ENCODE measurements at places on chromosomes 16 and 17.

GRCh38 chr17:47725446-47726111, 7.5 kb upstream of the TBX21 start:
- no peak for DNase-seq

GRCh38 chr16:84497418-84498222, 6.8 kb downstream of the MEAK7 start:
- DNase-seq, result no peak

GRCh38 chr16:14232106-14232864, 161.2 kb downstream of the MRTFB start:
- DNase-seq, result no peak

- DNase-seq, result no peak
These were observed 21.4 kb upstream of the NF1 start for GRCh38 chr17:31073411-31073810.

GRCh38 chr17:7886227-7887037, 2.2 kb upstream of the CHD3 start:
- DNase-seq, result no peak

- DNase-seq, result no peak
These were observed at the start of gene TMC6 for GRCh38 chr17:78128551-78129350. TSS of gene TMC6 (minus strand) at chr17:78128755. CDS start at chr17:78126832, 1,923 bp downstream.

GRCh38 chr16:83437036-83437435, 370.7 kb upstream of the HSBP1 start:
- DNase-seq, result no peak

DNA sequence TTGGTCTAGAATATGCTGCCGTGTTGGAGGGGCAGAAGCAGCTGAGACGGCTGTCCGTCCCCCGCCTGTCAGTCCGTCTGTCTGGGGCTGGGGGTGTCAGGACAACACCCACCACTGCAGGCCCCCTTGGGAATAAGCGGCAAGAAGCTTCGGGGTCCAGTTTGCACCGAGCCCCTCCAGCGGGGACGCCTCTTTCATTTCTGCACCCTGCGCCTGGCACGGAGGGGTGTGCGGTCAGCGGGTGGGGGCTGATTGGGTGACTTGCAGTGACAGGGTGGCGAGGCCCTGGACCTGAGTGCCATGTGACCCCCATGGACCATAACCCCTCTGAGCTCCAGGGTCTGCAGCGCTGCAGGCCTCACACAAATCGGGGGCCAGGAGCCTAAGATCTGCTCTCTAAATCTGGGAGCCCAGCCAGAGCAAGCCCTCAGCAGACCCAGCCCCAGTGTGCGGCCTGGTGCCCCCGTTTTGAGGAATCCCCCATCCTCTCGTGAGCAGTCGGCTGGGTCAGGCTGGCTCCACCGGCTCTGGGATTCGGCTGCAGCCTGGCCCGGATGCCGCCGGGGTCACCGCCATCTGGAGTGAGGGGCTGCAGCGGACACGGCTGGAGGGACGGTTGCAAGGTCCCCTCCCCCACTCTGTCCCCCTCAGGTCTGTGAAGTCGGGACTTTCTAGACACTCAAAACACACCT, 8.3 kb downstream of the CBFA2T3 start:
- no peak for DNase-seq

GRCh38 chr17:32348483-32348800, 1.5 kb upstream of the ZNF207 start:
- DNase-seq, result no peak

DNA sequence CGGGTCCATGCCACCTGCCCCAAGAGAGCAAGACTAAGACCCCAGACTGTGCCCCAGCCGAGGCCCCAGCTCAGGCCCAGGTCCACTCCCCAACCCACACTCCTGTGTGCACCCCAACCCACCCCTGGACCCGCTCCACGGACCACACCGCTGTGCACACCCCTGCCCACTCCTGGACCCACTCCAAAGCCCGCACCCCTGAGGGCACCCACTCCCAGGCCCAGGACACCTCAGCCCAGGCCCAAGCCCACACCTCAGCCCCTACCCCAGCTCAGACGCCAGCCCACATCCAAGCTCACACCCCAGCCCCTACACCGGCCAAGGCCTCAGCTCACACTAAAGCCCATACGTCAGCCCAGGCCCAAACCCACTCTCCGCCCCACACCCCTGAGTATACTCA, 1.1 kb downstream of the SPEM3 start:
- no peak for DNase-seq

DNA sequence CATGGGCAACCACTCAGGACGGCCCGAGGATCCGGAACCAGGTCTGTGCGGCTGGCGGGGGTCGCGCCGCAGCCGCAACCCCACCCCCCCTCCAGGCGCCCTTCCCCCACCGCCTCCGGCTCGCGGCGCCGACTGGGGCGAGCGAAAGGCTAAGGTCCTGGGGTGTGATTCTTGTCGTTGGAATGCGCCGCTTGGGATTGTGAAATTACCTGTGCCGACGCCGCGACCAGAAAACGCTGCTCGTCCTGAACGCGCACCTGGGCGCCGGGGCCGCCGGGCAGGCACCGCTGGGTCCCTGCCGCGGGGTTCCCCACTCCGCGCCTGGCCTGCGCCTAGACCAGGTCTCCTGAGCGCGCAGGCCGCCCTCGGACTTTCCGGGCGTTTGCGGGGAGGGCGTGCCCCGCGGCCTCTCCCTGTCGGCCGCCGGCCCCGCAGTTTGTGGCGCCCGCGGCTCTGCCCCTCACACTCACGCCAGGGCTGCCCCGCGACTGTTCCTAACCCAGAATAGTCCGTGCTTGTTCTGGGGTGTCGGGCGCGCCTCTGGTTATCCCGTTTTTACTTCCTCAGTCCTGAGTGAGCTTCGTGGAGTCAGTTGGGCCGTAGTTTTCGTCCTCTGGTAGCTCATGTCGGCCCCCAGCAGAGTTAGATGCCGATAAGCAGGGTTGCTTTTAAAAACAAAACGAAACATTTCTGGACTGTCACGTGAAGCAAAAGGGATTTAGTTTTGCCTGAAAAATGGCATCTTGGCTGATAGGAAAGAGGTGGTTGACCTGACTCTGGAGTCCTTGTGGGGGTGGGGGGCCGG, 147.2 kb downstream of the SPECC1 start:
- DNase-seq, result peak; percentile 20

GRCh38 chr17:75837899-75838298, 6.3 kb downstream of the UNC13D start:
- no peak for DNase-seq

- DNase-seq, result no peak
These were observed 24.7 kb upstream of the SSTR5 start for GRCh38 chr16:1047801-1048200.

DNA sequence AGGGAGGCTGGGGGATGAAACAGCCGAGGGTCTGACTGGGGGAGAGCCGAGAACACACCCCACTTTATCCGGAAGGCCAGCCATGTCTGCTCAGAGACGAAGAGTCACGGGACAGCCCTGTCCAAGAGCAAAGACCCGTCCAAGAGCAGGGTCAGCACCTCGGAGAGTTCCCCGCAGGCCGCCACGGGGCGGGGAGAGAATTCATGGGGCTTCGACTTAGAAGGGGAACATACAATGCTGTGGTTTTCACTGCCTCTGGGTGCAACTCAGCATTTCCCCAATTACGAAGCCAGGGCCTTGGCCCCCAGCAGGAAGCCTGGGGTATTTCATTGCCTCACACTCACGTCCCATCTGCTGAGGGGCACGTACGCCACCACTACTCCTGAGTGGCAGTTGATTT, 59.3 kb downstream of the JPH3 start:
- no peak for DNase-seq

GRCh38 chr17:28421787-28422305, 15.8 kb upstream of the SLC46A1 start:
- DNase-seq, result no peak

DNA sequence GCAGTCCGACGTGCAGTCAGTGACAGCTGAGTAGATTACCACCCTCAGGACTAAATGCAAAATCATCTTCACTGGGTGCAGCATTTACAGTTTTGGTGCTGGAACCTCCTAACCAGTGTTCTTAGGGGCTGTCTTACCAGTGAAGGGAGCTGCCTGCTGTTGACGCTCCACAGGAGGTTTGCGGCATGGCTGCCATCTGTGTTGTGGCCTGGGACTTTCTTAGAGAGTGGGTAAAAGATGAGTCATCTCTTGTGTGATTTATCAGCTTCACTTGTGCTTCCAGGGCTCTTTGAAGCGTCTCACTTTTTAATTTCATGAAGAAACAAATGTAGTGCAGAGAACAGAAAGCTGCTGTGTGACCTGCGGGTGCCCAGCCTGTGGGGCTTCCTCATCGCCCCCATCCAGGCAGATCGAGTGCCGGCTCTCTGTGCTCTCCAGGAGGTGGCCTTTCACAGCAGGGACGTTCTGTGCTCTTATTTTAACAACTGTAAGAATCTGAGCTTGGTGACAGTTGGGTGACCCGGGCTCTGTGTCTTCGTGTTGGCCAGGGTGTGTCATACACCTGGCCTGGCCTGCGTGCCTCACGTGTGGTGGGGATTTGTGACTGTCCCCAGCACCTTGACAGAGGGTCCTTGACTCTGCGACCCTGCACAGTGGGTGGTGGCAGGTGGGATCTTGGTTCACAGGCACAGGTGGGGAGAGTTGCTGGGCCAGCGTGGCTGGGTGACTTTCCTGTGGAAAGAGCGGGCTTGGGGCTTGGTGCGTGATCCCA, 24.3 kb upstream of the ZNF750 start:
- no peak for DNase-seq

- no peak for DNase-seq
These were observed 30.5 kb upstream of the NXPH3 start for GRCh38 chr17:49545007-49545660.

- no peak for DNase-seq
These were observed 9.9 kb upstream of the TBKBP1 start for GRCh38 chr17:47684025-47684424.

DNA sequence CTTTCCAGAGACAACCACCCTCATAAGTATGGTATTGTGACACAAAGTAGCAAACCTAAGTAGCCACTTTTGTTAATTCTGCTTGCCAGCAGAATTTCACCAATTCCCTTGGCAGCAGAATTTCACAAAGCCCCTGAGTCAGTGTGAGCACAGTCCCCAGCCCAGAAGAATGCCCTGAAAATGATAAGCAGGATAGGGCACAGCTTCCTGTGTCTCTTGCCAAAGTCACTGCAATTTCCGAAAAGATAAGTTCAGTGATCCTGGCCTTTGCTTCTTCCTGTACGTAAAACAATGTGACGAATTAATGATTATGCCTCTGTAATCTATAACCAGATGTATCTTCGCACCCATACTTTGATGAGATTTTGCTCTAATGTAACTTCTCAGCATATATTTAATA, 16.0 kb upstream of the WIPF2 start:
- no peak for DNase-seq

GRCh38 chr17:17523001-17523730, 27.0 kb upstream of the RASD1 start:
- no peak for DNase-seq

GRCh38 chr17:45749831-45750335, 34.2 kb upstream of the CRHR1 start:
- no peak for DNase-seq

- DNase-seq, result no peak
These were observed 3.8 kb downstream of the MARF1 start for GRCh38 chr16:15639061-15639568.

GRCh38 chr17:63405741-63406261, 40.3 kb downstream of the CYB561 start:
- peak; percentile 83 for DNase-seq

GRCh38 chr16:65574326-65574966, 452.6 kb upstream of the CDH11 start:
- no peak for DNase-seq

DNA sequence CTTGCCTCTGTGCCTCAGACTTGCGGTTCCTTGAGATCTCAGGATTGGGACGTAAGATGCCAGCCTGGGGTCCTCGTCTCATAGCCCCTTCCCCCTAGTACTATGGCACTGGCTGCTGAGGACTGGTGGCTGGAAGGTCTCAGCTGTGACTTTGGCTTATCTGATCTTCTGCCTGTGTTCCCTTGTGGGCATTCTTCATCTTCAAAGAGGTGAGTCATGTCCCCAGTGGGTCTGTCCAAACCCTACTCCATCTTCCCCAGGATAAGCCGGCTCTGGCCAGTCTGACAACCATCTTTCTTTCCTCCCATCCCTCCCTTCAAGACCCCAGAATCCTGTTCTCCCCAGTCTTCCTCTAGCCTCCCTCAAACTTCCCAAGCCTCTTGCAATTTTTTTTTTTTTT, 3.6 kb downstream of the CD19 start:
- DNase-seq, result no peak

- no peak for DNase-seq
These were observed 52.4 kb upstream of the MRPS23 start for GRCh38 chr17:57902117-57902799.

- no peak for DNase-seq
These were observed 1244.5 kb downstream of the CDH11 start for GRCh38 chr16:63877401-63877800.

DNA sequence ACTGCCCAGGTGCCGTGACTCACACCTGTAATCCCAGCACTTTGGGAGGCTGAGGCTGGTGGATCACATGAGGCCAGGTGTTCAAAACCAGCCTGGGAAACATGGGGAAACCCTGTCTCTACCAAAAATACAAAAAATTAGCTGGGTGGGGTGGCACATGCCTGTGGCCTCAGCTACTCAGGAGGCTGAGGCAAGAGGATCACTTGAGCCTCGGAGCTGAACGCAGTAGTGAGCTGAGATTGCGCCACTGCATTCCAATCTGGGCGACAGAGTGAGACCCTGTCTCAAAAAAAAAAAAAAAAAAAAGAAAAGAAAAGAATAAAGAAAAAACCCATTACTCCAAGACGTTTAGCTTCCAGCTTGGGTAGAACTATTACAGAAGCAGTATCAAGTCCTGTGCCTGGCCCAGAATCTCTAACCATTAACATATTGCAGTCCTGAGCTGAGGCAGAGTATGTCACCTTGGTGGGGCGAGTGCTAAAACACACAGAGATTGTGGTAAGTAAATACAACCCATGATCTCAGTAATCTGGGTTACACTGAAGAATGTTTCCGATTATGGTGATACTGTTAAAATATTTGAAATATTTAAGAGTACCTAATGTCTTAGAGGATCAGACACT, 23.2 kb upstream of the CFAP20 start:
- DNase-seq, result no peak

DNA sequence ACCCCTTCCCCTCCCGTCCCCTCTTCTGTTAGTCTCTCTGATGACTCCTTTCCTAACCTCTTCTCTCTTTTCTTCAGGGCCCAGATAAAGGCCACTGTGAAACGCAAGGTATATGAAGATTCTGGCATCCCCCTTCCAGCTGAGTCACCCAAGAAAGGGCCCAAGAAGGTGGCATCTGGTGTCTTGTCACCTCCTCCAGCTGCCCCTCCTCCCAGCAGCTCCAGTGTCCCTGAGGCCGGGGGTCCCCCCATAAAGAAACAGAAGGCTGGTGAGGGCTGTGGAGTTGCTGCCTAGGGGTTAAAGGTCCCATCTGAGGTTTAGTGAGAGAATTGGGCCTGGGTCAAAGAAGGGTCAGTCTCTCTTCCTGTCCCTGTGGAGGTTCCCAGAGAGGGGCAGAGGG, 4.0 kb downstream of the RNASEK start:
- DNase-seq, result no peak

Data from epithelial cell of prostate (primary cell).